Left renal pelvis (tissue), 4 donors: ENCODE measurements at places on chromosomes 3 and 15. TPM values are rescaled to one million over a fixed set of nuclear protein-coding genes. Genes with fewer than 3 reads are reported as not detected.

CYP19A1 gene
- not detected for polyA plus RNA-seq

- no peak for DNase-seq
Observed at GRCh38 chr3:99903869-99904268, 86.2 kb downstream of the CMSS1 start.

DNA sequence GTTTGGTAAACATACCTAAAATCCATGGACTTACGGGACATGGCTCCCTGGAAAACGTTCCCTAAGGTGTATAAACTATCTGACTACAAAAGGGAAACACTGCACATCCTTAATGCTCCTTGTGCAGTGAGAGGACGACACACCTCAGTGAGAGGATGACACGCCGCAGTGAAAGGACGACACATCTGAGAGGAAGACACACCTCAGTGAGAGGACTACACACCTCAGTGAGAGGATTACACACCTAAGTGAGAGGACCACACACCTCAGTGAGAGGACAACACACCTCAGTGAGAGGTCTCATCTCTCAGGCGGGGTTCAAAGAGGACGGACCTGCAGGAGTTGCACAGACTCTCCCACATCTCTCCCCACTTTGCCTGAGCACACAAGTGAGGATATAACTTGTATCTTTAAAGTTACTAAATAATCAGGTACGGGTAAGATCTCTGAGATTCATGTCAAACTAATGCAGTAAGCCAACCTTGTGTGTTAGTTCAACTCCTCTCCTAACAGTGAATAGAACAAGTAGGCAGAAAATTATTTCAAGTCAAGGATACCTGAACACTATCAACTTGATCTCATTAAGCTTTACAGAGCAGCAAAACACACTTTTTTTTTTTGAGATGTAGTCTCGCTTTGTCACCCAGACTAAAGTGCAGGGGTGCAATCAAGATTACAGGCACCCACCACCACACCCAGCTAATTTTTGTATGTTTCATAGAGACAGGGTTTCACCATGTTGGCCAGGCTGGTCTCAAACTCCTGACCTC is 32.1 kb downstream of the HERC2 start:
- no peak for DNase-seq

DNA sequence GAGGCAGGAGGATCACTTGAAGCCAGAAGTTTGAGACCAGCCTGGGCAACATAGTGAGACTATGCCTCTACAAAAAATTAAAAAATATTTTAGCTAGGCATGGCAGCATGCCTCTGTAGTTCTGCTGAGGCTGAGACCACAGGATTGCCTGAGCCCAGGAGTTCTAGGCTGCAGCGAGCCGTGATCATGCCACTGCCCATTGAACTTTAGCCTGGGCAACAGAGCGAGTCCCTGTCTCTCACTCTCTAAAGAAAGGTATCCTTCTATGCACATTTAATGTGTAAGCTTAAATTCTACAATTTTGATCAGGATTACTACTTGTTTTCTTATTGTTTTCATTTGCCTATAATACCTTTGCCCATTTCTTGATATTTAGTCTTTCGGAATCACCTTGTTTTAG is 26.8 kb downstream of the GALK2 start:
- no peak for DNase-seq

PYGO1 gene
- 15.6 TPM for polyA plus RNA-seq
